ENCODE measurements at places on chromosomes 7 and 10. TPM values are rescaled to one million over a fixed set of nuclear protein-coding genes. Genes with fewer than 3 reads are reported as not detected.

DLX6 gene
- total RNA-seq, result not detected

CUZD1 gene
- total RNA-seq, result 0.94 TPM

CALML3 gene
- 0.11 TPM for total RNA-seq

CFTR gene
- total RNA-seq, result 138 TPM

UTF1 gene
- total RNA-seq, result 0.52 TPM

PTPRN2 gene
- 5.1 TPM for total RNA-seq

UCN3 gene
- total RNA-seq, result 0.77 TPM

CTAGE15 gene
- total RNA-seq, result 5.9 TPM

TCAF2 gene
- 2.6 TPM for total RNA-seq

ZNF32 gene
- 27.8 TPM for total RNA-seq

POP7 gene
- 30.1 TPM for total RNA-seq

OGA gene
- 362 TPM for total RNA-seq

ARHGEF35 gene
- 9.0 TPM for total RNA-seq

PANK1 gene
- total RNA-seq, result 5.9 TPM

MYL10 gene
- not detected for total RNA-seq

SFXN2 gene
- 11.3 TPM for total RNA-seq

LRMDA gene
- 40.8 TPM for total RNA-seq

NAT16 gene
- total RNA-seq, result not detected

PILRA gene
- total RNA-seq, result 40.9 TPM

CALCR gene
- total RNA-seq, result 0.12 TPM

VWDE gene
- total RNA-seq, result 1.7 TPM

CLEC5A gene
- 2.7 TPM for total RNA-seq

LRRN3 gene
- total RNA-seq, result 4.7 TPM

STEAP4 gene
- 108 TPM for total RNA-seq

TMED4 gene
- 81.0 TPM for total RNA-seq

HKDC1 gene
- 11.1 TPM for total RNA-seq

IDI2 gene
- 0.18 TPM for total RNA-seq

CCZ1 gene
- total RNA-seq, result 41.8 TPM
